Esophagus mucosa (tissue), 1 donor: ENCODE measurements at places on chromosomes 4 and X.
A peak's percentile ranks its signal among the peaks of the same experiment; 100 is the strongest.

GRCh38 chr4:52005604-52006273 lies 14.4 kb downstream of the LRRC66 start:
- no peak for ATAC-seq

DNA sequence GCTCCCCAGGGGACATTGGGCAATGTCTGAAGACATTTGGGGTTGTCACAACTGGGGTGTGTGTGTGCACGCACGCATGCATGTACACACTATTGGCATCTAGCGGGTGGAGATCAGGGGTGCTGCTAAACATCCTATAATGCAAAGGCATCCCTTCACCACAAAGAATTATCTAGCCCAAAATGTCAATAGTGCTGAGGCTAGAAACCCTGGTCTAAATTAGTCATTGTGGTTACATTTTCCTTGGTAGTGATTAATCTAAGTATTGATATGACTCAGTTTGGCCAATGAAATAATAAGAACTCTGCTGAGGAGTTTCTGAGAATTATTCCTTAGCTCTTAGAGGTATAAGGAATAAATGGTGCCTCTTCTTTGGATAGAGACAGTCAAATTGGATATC lies 200.2 kb downstream of the CLCN4 start:
- ATAC-seq: no peak

- ATAC-seq: peak; percentile 96
These were observed 49.5 kb downstream of the ATXN3L start for GRCh38 chrX:13270360-13270759.

GRCh38 chr4:152431291-152431690 lies 104.6 kb downstream of the FBXW7 start:
- no peak for ATAC-seq

- ATAC-seq: peak; percentile 47
These were observed 109.3 kb upstream of the DGKK start for GRCh38 chrX:50579955-50580354.

- ATAC-seq: no peak
These were observed 2.7 kb downstream of the ALAS2 start for GRCh38 chrX:55028040-55028439.

GRCh38 chrX:6472652-6473342 lies 62.1 kb downstream of the VCX3A start:
- no peak for ATAC-seq

DNA sequence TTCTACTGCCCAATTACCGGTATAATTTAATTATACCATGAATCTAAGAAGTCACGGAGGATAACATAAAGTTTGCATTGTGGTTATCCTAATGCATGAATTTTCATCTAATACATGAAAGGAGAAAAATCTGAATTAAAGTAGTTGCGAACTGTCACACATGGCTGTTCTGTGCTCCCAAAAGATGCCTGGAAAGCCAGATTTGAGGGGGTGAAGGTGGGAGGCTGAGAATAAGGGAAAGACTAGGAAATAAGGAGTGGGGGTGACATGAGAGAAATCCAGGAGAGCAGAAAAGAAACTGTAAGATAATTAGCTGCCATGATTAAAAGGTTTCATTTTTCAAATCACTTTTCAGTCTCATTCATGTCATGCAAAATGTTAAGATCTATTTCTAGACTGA lies 1582.7 kb downstream of the STIM2 start:
- ATAC-seq: no peak

DNA sequence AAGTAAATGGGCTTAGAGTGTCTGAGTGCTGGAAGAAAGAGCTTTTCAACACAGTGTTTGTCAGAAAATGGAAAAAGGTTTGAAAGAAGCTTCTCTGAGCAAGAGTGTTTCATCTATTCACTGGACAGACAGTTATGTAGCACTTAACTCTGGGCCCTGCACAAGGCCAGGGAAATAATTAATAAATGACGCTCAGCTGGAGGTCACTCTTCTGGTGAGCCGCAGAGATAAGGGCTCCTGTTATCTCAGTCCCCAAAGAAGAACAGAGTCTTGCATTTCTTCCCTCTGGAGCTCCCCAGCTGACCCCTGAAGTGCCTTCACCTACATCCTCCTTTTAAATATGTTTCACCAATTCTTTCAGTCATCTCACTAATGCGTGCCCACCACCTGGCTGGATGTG lies 90.4 kb downstream of the SLC16A2 start:
- no peak for ATAC-seq

- no peak for ATAC-seq
These were observed 41.3 kb upstream of the VCX start for GRCh38 chrX:7801711-7802110.

- ATAC-seq: peak; percentile 64
These were observed 69.6 kb upstream of the C4orf50 start for GRCh38 chr4:6087669-6088341.
